ENCODE measurements at places on chromosomes 2 and 18.

GRCh38 chr2:72993147-72993932, 76.0 kb downstream of the EMX1 start:
- DNase-seq: peak; percentile 47

- DNase-seq: no peak
These were observed 15.5 kb downstream of the GEMIN6 start for GRCh38 chr2:38793511-38793910.

DNA sequence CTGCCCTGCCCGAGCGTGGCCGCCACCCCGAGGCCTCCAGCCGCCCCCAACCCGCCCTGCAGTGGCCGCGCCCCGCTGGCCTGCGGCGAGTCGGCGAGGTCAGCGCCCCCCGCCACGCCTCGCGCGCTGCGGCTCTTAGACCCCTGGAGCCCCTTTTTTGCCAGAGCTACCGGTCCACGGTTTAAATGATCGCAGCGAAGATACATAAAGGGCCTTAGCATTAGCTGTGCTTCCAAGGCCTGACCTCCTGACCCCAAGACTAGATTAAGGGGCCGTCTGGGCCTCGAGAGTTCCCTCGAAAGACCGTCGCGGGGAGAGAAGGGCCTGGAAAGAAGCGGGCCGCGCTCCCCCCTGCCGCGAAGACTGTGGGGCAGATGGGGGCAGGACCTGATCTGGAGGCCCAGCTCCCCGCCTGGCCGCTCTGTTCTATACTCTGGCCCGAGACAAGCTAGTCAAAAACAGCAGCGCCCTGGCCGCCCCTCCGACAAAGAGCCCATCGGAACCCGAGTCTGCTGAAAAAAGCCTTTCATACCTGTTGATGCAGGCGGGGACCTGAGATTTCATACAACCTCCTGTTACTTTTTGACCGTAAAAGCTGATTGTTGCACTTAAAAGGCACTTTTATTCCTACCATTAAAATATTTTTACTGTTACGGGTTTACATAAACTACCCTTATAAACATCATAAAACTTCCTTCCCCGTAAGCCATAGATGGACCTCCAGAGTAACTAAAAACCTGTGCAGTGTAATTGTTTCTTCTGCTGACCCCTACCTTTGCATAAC, 68.7 kb upstream of the PSMD14 start:
- DNase-seq: peak; percentile 3

DNA sequence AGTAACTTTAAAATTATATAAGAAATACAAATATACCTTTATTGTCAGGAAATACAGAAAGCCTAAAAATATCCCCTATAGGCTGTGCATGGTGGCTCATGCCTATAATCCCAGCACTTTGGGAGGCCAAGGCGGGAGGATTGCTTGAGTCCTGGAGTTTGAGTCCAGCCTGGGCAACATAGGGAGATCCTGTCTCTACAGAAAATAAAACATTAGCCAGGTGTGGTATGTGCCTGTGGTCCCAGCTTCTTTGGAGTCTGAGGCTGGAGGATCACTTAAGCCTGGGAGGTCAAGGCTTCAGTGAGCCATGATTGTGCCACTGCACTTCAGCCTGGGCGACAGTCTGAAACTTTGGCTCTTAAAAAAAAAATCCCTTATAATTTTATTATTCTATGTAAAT, 29.1 kb downstream of the GLS start:
- no peak for DNase-seq

DNA sequence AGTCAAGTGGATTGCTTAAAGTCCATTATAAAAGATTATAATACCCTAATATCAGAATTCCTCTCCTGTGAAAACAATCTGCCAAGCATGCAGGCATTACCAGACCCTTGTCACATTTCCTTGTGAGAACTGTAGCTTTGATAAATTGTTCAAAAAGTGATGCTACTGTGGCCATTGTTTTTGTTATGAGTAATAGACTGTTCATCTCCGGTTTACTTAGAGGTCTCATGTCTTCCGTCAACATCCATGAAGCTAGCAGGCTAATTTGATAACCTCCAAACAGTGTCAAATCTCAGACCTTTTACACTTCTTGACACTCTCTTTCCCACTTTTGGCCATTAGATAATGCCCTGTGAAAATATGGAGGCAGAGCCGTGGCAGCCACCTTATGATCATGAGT, 342.7 kb downstream of the CPS1 start:
- no peak for DNase-seq

GRCh38 chr2:25009954-25010353, 31.9 kb upstream of the EFR3B start:
- DNase-seq: no peak

DNA sequence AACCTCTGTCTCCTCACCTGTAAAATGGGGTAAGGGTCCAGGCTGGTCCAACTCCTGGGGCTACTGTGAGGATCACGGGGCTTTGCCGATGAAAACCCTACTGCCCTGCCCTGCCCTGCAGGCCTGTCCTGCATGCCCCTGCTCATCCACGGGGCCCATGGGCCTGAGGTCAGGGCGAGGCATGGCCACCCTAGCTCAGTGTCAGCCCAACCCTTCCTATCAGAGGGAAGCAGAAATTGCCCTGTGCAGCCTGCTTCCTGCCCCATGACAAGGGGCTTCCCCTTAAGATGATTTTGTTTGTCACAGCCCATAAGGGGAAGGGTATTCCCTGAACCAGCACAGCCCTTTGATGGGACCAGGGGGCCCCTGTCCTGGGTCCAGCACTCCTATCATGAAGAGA, 353.6 kb upstream of the ID2 start:
- no peak for DNase-seq

DNA sequence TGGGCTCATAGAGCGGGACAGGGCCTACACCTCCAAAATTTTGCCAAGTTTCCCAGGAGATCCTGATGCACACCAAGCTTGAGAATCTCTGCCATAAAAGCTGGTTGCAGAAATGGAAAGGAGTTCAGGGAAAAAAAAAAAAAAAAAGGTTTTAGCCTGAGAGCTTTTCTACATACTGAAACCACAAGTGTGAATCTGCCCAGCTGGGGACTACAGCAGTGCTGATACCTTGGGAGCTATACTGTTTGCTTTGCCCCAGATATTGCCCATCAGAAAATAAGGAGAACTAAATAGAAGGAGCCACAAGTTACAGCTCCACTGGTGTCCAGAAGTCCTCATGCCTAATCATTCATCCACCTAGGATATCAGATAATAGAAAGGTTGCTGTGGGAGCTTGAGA, 38.4 kb upstream of the NCKAP5 start:
- no peak for DNase-seq

- no peak for DNase-seq
These were observed 132.2 kb upstream of the CXCR4 start for GRCh38 chr2:136250131-136250530.
